ENCODE measurements at places on chromosomes 13 and 19.

- no peak for DNase-seq
These were observed 4.4 kb upstream of the TEKTIP1 start for GRCh38 chr19:3534375-3535234.

DNA sequence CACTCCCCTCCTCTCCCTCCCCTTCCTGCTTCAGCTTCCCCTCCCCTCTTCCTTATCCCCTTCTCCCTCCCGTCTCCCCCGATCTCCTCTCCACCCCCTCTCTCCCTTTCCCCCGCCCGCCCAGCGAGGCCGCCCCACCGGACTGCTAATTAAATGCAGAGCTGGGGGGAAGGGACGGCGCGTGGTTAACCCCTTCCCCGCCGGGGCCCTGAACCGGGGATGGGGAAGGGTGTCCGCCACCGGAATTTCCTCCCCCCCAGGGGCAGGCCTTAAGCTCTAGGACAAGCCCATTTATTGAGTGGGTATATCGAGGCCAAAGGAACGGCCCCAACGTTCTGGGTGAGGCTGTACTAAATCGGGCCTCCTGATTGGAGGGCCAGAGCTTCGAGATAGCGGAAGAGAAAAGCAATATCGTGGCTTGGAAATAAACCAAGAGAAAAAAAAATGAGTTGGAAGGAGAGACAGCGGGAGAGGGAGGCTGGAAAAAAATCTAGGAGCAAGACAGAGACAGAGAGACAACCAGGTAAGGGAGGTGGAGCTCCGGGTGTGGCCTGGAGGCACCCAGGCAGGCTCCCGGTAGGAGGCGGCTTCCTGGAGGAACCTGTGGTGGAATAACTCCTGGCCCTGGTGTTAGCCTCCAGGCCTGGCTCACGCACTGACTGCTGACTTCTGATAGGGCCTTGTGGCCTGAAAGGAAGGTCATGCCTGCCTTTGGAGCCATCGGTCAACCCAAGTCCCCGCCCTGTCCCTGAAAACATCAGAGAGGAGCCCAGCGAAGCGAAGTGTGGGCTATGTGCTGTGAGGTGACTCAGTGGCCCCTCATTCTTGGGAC, 11.6 kb upstream of the JUND start:
- no peak for DNase-seq

DNA sequence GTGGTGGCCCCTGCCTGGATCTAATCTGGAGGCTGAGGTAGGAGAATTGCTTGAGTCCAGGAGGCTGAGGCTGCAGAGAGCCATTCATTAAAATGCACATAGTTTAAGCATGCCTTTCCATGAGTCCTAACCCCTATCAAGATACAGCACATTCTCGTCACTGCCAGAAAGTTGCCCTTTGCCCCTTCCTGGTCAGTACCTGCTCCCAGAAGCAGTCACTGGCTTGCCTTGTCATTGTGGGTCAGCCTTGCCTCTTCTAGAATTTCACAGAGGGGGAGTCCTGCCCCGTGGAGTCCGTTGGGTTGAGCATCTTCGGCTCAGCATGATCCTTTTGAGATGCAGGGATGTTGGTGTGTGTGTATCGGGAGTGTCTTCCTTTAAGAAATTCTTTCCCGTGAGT, 10.8 kb downstream of the BICRA start:
- no peak for DNase-seq

- no peak for DNase-seq
These were observed 27.2 kb upstream of the POU4F1 start for GRCh38 chr13:78630511-78630910.

- no peak for DNase-seq
These were observed 4.8 kb downstream of the CEBPA start for GRCh38 chr19:33297401-33298145.
